ENCODE measurements at places on chromosomes 3 and 15.

DNA sequence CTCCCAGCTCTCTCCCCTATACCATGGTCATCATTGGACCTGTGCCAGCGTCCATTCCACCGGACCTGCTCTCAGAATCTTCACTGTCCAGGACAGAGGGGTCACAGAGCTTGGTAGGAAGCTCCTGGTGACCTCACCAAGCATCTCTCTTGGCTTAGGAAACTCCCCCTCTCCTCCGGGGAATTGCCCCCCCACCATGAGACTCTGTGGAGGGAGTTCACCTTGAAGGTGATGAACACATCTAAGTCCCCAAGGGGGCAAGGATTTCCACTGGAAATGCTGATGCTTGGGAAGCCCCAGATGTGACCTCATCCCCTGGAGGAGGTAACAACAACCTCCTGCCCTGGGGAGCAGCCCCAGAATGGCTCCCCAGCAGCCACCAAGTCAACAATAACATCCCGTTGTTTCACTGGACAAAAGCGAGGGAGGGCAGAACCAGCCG, 3.2 kb downstream of the SEMA7A start:
- no peak for DNase-seq

- no peak for DNase-seq
Measured at GRCh38 chr3:33064929-33065328, 32.0 kb downstream of the GLB1 start.

DNA sequence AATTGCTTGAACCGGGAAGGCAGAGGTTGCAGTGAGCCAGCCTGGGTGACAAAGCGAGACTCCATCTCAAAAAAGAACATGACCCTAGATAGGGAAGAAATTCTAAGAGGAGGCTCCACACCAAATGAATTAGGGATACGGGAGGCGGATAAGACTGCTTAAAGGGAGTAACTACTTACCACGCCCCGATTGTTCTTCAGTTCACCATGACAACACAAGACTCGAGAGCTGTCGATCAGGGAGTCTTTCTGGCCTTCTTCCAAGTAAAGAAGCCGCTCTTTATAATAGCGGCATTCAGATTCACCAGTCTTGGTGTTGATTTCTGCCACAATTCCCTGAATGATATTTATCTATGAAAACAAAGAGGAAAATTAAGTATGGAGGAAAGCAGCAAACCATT, 53.9 kb upstream of the TASOR start:
- DNase-seq, result no peak

- DNase-seq, result no peak
Measured at GRCh38 chr3:31634476-31634875, 101.8 kb downstream of the STT3B start.

- DNase-seq, result no peak
Measured at GRCh38 chr3:133833880-133834620, 28.4 kb downstream of the SRPRB start.

DNA sequence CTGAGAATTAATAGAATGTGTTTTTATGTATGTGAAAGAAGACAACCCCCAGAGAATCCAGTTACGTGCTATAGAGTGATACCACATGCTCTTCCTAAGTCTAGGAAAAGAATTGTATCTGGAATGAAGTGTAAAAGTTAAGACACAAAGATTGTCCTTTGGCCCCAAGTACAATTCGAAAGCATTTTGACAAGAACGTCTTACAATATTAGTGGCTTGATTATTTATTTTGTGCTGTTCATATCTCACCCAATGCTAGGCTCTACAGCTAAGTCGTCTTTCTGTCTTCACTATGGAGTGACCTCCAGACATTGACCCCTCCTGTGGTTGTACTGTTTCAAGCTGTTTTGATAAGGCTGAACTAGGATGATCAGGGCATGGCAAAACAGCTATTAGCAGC, 345.7 kb upstream of the C2CD4B start:
- no peak for DNase-seq

- no peak for DNase-seq
Measured at GRCh38 chr3:112627419-112627818, 13.5 kb downstream of the CCDC80 start.

DNA sequence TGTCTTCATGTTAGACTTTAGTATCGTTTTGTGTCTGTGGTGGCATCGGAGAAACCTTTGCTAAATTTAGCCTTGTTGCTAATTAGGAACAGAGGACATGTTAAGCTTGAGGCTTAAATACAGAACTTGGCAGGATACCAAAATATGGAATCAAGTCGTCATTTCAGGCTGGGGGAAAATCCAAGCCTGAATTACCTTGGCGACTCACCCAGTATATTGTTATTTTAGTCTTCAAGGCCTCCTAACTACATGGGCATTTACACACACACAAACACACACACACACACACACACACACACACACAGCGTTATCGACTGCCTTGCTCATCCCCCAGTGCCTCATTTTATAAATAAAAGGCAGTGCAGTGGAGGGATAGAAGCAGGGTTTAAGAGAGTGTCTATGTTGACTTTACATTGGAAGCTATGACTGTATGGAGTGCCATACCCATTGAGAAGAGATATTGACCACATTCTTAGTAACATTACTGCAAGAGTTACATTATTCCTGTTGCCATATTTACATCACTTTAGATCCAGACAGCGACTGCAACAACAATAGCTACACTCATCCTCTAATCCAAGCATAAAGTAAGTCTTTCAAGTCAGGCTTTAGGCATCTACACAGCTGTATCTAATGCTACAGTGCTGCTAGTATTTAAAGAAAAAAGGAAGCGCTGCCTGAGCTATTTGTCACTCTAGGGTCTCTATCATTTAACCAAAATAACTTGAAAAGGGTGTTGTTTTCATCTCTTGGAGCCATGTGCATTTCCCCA, 210.8 kb upstream of the SEMA6D start:
- no peak for DNase-seq

GRCh38 chr3:182309120-182309519, 484.2 kb upstream of the ATP11B start:
- DNase-seq, result no peak

DNA sequence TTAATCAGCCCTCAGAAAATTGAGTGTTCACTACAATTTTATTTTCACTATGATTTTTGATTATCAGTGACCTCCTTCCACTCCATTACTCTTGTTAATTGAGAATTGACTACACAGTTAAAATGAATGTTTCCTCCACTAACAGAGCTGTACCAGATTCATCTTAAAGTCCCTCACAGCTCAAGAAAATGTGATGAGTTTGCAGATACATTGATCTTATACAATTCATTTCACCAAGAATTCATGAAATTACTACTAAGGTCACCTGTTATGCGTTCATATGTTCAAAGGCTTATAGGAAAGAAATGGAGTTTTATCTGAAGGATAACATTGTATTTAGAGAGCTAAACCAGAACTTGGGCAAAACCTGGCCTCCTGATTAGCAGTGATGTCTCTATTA, 17.5 kb downstream of the NMNAT3 start:
- no peak for DNase-seq

DNA sequence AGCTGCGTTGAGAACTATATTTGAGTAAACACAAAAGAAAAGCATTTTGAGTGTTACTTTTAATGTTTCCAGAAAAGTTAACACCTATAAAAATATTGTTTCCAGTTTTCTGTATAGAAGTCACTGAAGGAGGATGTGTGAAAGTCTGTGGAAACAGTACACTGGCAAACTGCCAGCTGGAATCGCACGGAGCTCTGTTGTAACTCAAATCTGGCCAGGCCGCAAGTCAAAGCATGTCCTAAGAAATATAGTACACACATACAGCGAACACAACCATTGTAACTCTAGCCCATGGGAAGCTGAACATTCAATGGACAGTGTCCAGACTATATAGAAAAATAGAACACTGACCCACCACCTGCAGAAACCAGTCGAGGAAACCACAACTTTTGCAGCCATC, 657.2 kb downstream of the FHIT start:
- DNase-seq, result no peak

- no peak for DNase-seq
Measured at GRCh38 chr3:152339881-152340505, 71.3 kb downstream of the MBNL1 start.

DNA sequence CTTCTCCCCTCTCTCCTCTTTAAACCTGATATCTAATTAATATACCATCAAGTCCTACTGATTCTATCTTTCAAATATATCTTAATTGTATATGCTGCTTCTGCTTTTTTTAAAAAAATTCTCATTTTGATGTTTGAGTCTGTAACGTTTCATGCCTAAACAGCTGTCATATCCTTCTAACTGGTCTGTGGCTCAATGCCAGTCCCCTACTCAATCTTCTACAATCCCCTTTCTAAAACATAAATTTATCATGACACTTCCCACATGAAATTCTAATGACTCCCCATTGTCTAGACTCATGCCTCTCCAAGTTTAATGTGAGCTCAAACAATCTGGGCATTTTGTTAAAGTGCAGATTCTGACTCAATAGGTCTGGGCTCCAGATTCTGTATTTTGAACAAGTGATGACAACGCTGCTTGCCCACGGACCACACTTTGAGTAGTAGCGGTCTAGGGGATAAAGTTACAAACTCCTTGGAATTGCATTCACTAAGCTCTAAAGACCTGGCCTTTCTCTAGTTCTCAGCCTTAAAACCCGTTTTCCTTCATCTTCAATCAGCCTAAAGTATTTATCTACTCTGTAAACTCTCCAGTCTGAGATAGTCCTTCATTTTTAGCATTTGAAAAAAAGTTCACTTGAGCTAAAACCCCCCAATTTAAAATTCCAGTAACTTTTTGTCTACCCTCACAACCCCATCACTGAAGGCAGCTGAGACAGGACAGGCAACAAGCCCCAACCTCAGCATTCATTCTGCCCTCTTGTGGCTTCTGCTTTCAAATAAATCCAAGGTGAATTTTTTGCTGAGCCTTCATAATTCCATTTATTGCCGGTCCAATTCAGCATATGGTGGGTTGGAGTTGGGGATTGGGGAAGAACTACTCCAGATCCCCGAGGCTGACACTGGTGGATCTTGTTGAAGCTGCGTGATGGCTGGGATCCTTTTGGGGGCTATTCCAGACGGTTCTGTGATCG, 88.1 kb upstream of the THRB start:
- no peak for DNase-seq

- no peak for DNase-seq
Measured at GRCh38 chr3:128176276-128176833, 23.1 kb downstream of the EEFSEC start.

DNA sequence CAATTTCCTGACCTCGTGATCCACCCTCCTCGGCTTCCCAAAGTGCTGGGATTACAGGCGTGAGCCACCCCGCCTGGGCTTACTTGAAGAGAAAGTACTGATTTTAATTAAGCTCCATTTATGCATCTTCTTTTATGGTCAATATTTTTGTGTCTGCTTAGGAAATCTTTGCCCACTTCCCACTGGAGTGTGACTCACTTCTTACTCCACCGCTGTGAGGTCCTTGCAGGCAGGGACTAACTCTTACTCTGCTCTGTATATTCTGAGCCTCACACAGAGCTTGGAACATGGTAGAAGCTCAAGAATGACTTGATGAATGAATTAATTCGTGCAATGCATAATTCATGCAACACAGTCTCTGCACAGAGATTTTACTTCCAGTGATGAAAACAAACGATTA, 2.9 kb upstream of the TM4SF19 start:
- DNase-seq, result no peak

DNA sequence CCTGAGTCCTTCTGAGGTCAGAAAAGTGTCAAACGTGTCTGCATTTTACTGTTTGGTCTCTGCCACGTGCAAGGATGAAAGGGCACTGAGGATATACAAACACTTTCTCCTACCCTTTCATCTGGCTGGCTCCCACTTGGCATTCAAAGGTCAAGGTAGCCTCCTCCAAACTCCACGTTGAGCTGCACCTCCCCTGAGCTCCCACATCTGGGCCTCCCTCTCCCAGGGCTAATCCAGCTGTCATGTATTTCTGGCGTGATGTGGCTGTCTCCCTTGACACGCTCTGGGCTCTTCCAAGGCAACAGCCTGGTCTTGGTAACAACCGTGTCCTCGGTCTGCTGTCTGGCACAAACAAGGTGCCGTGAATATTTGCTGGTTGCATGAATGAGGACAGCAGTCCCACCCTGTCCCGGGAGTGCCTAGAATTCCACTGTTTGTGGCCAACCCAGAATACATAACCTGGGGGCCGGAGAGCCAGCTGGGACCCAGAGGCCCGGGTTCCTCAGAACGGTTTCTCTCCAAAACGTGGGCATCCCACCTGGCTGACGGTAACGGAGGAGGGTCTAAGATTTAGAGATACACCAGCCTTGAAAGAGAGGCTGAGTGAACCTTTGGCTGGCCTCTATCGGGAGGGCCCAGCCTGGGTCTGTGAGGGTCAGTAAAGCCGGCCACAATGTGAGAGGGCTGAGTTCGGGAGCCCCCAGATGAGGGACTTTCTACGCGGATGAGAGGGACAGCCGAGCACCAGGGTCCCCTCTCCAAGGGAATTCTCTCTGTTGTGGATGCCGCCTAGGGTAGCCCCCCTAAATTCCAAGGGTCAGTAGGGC, 767 bp downstream of the GLT8D1 start:
- no peak for DNase-seq

- DNase-seq, result no peak
Measured at GRCh38 chr3:75232216-75232615, 431.9 kb upstream of the FRG2C start.

DNA sequence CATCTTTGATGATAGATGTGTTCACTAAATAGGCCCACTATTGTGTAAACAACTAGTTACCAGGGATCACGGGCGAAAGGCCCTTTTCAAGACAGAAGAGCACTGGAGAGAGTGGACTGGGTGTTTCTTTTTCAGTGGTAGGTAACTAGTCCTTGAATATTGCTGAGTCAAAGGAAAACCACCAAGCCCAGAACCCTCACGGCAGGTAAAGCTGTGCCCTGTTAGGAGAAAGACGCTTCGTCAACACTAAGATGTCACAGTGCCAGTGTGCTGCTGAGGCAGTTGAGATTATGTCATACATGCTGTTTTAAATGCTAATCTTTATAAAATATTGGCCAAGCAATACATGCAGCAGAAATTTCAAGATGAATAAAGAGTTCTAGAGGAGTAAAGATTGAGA, 578.6 kb downstream of the PYDC2 start:
- DNase-seq, result no peak

- DNase-seq, result no peak
Measured at GRCh38 chr3:161117646-161118045, 12.5 kb upstream of the B3GALNT1 start.

DNA sequence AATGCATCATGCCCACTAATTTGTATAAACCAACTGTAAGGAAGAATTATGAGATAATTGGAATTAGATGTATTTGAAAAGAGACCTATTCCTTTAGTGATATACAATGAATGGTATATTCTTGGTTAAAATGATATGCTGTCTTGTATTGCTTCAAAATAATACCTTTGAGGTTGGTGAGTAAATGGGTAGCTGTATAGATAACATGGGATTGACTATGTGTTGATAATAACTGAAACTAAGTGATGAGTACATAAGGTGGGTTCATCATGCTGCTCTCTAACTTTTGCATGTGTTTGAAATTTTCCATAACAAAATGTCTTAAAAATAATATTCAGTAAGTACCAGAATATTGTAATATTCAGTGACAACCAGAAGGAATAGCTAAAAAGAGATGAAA, 272.6 kb upstream of the ZPLD1 start:
- DNase-seq, result no peak

DNA sequence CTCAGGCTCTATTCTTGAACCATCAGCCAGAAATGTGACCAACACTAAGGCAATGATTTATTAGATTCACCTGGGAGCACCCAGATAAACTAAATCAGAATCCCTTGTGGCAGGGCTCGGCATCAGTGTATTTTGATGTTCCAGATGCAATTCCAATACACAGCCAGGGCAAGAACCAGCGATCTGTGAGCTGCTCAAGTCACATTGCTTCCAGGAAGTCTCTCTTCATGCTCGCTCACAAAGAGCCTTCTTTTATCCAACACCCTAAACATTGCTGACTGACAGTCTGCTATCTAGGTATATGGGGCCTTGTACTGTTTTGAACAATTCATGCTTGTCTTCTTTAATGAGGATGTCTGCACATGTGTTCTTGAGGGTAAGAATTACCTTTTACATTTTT, 40.9 kb upstream of the GOLGA8J start:
- DNase-seq, result no peak
